NCI-H446 treated with DMSO at 0.1 percent for 48 hours (cell line): ENCODE measurements at places on chromosomes 7 and 10.

DNA sequence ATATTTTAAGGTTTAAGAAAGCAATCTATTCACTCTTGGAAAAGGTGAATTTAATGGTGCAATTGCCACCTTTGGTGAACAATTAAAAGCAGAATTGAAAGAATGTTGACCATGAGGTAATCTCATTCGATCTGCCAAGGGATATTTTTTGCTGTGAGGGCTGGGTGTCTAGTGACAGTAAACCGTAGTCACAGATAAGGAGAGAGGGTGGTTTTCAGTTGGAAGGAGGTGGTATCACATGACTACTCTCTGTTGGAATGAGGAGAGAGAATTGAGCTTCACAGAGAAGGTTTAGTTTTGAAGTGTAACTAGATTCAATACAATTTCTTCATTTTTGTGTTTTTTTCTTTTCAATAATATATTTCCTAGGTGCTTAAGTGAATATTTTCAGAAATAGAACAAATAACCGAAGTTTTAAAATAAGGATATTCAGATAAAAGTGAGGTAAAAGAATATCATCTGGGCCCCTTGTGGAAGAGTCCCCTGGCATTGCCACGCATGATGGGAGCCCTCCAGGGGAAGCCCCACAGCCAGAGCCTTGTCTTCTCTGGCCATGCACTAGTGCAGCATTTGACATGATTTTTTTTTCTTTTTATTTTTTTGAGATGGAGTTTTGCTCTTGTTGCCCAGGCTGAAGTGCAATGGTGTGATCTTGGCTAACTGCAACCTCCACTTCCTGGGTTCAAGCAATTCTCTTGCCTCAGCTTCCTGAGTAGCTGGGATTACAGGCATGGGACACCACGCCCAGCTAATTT, 73.4 kb downstream of the GPR141 start:
- no peak for DNase-seq

DNA sequence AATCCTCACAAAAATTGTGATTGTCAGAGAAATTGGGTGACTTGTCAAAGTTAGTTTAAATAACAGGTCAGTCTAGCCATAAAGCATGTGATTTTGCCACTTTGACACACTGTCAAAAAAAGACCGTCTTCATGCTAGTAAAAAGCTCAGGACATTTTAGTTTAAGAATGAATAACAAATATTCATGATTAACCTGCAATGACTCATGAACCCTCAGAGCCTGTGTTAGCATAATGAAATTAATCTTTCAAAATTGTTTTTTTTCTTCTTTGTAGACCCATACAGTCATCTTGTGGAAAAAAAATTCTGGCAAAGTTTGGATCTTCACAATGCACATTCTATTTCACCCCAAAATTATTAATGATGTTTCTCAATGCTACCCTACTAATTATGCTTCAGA, 255.2 kb upstream of the POT1 start:
- DNase-seq = no peak

- no peak for DNase-seq
These were observed 9.6 kb downstream of the PYROXD2 start for GRCh38 chr10:98405422-98405821.

DNA sequence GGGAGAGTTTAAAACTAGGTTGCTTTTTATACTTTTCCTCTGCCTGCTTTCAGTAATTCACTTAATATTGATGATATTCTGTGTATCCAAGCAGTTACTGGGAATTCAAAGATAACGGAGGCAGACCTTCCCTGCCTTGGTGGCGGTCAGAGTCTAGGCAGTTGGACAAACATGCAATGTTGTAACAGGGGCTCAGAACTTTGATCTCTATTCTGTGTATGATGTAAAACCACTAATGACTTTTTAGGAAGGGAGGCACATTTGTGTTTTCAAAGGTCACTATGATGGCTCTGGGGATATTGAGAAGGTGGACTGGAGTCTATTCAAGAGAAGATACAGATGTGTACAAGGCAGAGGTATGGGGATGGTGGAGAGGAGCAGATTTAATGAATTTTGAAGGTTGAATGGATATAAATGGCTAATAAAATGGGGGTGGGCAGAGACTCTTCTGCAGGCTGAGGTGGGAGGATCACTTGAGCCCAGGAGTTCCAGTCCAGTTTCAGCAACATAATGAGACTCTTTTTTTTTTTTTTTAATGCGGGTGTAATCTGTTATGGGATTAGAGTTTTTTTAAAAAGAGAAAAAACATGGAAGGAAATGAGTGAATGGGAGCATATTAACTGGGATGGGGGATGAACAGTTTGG, 5.7 kb upstream of the PON2 start:
- DNase-seq = no peak

- no peak for DNase-seq
These were observed 133.7 kb downstream of the SLC25A13 start for GRCh38 chr7:96188174-96188581.

GRCh38 chr7:98079891-98080648, 26.6 kb upstream of the LMTK2 start:
- DNase-seq = no peak

DNA sequence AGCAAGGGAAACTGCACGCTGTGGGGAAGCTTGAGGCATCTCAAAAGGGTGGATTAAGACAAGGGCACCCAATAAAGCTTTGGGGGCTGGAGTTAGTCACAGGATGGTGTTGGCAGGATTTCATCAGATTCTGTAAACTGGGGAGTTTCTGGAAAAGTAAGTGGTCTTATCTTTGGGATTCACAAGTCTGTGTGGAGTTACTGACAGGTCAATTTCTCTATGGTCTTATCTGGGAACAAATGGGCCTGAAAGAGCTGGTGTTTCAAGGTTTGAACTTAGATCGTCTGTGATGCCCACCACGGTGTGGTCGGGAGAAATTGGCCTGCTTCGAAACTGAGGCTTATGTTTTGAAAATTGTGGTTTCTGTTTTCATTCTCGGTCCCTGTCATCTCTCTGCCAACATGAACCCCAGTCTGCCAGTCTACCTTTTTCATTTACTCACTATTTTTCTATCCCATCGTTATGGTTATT, 23.8 kb upstream of the AOAH start:
- no peak for DNase-seq

DNA sequence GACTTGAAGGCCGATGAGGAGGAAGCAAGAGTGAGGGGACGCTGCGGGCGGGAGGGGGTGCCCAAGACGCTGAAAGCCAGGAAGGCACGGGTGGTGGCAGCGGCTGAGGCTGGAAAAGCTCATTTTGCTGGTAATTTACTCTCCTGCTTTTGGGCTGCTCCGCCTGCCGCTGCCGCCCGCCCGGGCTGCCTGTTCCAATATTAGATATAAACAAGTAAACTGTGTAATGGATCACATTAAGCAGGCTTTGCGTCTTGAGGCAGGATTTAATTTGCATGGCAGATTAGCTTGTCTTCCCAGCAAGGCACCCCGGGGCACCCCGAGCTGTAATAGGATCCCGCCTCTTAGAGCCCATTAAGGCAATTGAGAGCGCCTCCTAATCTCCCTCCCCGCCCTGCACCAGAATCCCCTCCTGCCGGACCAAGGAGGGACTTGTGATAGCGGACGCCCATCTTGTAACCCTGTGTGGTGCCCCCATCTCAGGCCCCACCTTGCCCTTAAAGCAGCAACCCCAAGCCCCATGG, 46.1 kb upstream of the SLF2 start:
- no peak for DNase-seq

- no peak for DNase-seq
These were observed 87.5 kb upstream of the ANLN start for GRCh38 chr7:36301914-36302771.

- DNase-seq = no peak
These were observed 1.4 kb downstream of the MXI1 start for GRCh38 chr10:110208614-110209453.

DNA sequence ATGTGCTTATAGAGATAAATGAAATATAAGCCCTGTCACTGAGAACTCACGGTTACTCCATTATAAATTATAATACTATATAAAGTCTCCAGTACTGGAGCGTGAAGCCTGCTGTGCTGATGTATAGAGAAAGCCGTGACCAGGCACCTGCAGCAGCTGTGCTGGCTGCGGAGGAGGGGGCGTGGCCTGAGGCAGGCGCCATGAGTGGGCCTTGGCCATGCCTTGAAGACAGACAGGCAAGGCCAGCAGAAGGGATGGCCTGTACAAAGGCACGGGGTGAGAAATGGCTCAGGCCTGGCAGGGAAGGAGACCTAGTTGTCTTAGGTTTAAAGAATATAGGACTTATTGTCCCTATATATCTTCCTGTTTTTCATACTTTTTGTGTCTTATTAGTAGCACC, 218.5 kb upstream of the STK17A start:
- DNase-seq = no peak
